Stimulated activated CD8-positive, alpha-beta memory T cell treated with anti-CD3 and anti-CD28 coated beads, Interleukin-7, amount 100 ng/mL, for 48 hours (primary cell): ENCODE measurements at places on chromosomes 1 and 21.

DNA sequence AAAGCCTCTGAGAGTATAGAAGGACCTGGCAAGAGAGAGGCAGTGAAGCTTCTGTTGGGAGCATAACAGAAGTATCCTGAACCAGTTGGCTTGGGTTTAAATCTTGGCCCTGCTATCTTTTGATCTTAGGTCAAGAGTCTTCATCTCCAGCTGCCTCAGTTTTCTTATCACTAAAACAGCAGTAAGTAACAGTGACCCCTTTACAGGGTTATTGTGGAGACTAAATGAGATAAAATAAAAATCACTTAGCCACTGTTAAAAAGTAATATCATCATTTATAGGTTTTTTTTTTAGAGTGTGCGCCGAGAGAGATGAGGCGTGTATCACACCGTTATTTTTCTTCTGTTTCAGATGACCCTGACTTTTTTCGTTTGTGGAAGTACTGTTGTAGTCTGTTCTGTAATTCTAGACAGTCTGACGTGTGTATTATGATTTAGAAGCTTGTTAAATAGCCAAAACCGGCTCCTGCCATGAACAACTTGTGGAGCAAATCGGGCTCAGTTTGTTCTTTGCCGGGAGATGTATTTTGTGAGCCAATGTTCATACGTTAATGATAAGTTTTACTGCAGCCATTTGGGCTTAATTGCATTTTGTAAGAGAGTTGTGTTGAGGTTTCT lies 1.1 kb downstream of the THRAP3 start:
- no peak for DNase-seq

GRCh38 chr1:159856576-159856975 lies 5.9 kb downstream of the VSIG8 start:
- no peak for DNase-seq

- no peak for DNase-seq
Observed at GRCh38 chr1:59485949-59486348, 189.1 kb downstream of the FGGY start.

- DNase-seq, result no peak
Observed at GRCh38 chr1:91781371-91781825, 104.6 kb downstream of the TGFBR3 start.
